ENCODE measurements at places on chromosomes 3 and 15.

DNA sequence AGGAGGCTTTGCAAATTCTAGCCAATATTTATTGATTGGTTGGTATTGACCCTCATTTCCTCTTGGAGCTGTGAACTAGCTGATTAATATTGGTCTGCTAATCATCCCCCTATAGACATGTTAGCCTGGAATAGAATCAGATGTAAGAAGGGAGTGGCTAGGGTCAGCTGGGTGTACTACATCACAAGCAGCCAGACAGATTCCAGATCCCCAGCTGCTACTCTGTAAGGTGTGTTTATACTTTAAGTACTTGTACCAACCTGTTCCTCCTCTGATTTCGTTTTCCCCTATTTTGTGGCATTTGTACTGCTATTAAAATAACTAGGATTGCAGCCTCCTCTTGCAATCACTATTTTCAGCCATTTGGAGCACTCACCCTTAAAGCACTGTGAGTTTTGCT is 49.9 kb downstream of the PARP15 start:
- DNase-seq = no peak

DNA sequence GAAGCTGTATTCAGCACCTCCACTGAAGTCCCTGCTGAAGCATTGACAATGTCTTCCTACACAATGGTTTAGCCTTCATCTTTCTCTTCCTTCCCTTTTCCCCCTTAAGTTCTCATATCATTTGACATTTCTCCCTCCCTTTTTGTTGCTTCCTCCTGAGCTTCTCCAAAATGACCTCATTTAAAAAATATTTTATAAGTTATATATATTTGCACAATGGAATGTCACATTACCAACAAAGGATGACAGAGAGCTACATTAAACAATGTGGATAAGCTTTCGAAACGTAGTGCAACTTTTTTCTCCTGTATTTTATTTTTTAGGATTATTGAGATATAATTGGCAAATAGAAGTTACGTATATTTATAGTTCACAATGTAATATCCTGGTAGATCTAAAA is 13.2 kb upstream of the DLG1 start:
- no peak for DNase-seq

DNA sequence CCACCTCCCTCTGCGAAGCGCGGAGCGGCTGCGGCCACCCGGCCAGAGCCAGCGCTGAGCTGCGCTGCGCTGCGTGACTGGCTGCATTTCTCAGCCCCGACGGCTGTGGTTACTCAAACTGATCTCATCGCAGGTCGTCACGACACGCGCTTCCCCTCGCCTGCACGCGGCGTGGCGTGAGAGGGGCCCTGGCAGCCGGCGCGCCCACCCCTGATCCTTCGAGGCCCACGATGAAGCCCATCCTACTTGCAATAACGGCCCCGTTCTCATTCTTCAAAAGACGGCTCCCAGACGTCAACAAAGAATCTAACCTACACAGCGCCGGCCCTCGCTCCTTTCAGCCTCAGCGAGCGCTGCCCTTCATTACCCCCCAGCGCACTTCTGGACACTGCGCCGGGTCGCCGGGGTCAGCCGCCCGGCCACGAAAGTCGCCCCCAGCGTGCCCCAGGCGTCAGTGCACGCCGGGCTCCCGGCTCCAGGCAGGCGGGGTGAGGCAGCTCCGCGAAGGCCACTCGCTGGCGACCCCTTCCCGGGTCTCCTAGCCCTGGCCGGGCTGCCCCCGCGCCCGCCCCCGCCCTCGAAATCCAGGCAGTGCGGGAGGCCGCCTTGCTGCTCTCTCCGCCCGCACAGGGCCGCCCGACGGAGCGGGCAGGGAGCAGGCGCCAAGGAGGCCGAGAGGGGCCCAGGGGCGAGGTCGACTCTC is 9.9 kb upstream of the LEKR1 start:
- no peak for DNase-seq

- no peak for DNase-seq
These were observed 9.5 kb downstream of the PARP15 start for GRCh38 chr3:122586773-122587485.

GRCh38 chr15:69625328-69625727 is 172.7 kb downstream of the RPLP1 start:
- DNase-seq = no peak

GRCh38 chr15:88463870-88464532 is 3.2 kb downstream of the MRPL46 start:
- no peak for DNase-seq

- DNase-seq = no peak
These were observed 993.4 kb downstream of the NAALADL2 start for GRCh38 chr3:175852560-175852959.

DNA sequence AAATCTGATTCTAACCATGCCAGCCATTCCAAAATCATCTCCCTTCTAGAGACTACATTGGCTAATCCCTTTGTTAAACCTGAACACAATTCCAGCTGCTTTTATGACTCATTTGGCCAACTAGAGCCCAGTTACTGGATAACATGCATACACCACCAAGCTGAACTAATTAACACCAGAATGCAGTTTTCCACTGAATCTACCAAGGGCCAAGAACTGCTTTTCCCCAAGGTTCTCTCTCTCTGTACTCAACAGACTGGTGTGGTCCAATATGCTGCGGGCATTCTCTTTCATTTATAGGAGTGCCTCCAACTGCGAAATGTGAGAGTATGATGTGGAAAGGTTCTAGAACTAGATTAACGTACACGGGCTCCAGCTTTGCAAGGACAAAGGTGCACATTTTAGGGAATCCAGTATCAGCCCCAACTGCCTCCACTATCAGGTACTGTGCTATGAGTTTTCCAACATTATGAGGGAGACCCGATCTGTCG is 1.5 kb downstream of the CHSY1 start:
- DNase-seq = no peak

Measured in DMS153 (cell line).